ENCODE measurements at places on chromosomes 4 and X.
A peak's percentile ranks its signal among the peaks of the same experiment; 100 is the strongest.

- DNase-seq, result no peak
Measured at GRCh38 chr4:87354168-87355102, 31.8 kb upstream of the HSD17B13 start.

DNA sequence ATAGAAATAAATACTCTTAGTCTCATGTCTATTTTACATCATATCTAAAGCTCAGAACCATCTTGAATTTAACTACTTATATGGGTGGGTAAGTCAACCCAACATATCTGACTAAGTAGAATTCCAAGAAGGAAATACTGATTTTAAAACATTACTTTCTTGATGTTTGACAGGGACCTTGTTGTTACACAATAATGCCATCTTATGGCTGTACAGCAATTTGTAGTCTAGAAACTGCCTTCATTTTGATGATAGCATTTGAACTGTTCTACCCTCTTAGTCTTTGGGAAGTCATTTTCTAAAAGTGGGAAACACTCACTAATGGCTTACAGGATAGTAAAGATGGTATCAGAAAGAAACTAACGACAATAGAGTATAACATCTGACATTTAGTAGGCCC, 929.5 kb downstream of the DMD start:
- DNase-seq, result no peak

DNA sequence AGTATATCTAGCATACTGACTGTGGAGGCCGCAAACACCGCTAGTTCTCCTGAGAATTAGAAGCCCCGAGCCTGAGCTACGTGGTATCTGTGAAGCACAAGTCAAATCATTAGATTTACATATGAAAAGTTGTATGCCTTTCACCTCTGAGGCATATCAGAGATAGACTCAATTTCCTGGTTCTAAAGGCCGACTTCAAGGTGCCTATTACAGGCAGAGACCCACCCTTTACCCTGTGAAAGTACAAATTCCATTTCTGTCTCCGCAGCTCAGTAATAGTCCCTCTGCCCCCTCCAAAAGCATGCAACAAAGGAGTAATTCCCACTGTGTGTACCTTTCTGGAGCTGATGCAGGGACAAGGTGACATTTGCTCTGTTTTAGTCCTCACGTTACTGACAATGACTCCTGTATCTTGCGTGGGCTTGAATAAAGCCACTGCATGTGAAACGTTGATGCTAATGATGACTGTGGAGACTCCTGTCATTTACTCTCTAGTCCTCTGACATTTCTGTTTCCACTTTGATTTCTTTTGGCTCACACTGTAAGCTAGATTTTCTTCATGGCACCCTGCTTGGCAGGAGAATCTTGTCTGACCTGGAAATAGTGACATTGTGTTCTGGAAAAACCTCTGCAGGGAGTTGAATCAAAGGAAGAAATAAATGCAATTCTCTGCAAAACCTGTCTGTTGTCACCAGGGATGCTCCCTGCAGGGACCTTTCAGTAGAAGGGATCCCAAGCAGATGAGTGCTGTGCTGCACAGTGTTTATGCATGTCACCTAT, 273.2 kb upstream of the EMCN start:
- no peak for DNase-seq

DNA sequence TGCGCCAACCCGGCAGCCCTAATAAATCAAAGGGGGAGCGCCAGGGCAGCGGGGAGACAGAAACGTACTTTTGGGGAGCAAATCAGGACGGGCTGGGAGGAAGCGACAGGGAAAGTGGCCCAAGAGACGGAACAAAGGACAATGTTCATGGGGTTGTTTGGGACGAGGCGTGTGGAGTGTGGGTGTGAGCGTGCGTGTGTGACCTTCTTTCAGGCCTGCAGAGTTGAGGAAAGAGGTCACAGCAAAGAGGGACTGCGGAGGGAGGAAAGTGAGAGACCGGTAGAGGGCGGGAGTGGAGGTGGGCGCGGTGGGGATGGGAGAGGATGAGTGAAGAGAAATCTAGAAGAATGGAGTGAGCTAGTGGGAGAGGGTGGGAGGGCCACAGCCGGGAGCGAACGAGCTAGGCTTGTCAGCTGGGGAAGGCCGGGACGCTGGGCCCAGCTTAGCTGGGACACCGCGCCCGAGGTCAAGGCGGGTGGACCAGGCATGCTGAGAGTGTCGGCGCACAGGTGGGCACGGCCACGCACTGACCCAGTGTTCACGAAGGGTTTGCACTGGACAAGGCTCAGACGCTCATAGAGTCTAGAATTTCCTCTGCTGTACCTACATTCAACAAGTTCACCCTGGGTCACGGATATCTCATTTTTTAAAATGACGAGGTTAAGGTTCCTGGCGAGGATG, 14.7 kb upstream of the PITX2 start:
- no peak for DNase-seq

DNA sequence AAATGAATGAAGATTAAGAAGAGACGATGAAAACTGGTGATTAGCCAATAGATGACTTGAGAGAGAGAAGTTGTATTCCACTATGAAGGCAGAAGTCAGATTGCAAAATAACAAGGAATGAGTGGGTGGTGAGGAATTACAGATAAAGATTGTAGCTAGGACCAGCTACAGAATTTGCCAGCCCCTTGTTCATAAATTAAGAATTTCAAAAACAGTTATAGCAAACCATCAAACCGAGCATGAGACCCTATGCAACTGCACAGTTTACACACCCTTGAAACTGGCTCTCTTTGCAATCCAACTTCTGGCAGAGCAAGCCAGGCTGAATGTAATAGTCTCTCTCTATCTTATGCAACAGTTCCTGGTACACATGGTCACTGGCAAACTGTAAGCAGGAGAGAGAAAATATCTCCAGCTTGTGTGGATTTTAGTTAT, 35.2 kb downstream of the STAP1 start:
- peak; percentile 20 for DNase-seq

- peak; percentile 47 for DNase-seq
Measured at GRCh38 chr4:155941085-155941790, 12.4 kb downstream of the CTSO start.

DNA sequence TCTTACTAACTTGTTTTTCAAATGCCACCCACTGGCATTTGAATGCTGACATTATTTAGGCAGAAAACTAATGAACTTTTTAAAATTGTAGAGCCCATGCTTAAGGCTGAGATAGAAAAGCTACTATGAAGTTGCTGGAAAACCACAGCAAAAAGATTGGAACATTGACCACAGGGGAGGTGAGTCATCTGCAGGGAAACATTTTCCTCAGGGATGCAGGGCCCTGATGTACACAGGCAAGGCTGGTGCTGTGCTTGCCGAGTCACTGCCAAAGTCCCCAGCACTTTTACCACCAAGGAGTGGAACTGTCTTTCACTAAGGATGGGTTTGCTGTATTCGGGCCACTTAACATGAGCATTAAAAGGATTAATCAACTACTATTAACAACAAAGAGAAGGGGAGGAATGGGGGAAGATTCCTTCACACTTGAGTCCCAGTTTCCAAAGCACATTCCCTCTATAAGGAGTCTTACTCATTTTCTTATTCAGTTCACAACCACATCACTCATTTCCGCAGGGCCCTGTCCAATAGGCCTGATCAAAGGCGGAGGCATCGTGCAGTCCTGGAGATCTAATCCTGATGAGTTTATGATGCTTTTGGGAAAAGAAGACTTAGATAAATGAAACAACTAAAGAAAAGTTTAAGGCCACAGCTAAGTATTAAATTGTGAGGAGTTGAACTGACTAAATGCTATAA, 202.9 kb upstream of the NPY2R start:
- DNase-seq, result no peak

Data from retinal pigment epithelial cell (primary cell).